Esophagus squamous epithelium (tissue), 5 donors: ENCODE measurements at places on chromosomes 2 and 18.

- no peak for DNase-seq
These were observed 320.7 kb downstream of the CYP26B1 start for GRCh38 chr2:71826826-71827523.

GRCh38 chr2:207763303-207763917, 6.3 kb downstream of the FZD5 start:
- DNase-seq = no peak

- no peak for DNase-seq
These were observed 7.6 kb downstream of the FAM168B start for GRCh38 chr2:131085646-131086045.

- no peak for DNase-seq
These were observed 436.8 kb downstream of the TGIF1 start for GRCh38 chr18:3886575-3887322.

DNA sequence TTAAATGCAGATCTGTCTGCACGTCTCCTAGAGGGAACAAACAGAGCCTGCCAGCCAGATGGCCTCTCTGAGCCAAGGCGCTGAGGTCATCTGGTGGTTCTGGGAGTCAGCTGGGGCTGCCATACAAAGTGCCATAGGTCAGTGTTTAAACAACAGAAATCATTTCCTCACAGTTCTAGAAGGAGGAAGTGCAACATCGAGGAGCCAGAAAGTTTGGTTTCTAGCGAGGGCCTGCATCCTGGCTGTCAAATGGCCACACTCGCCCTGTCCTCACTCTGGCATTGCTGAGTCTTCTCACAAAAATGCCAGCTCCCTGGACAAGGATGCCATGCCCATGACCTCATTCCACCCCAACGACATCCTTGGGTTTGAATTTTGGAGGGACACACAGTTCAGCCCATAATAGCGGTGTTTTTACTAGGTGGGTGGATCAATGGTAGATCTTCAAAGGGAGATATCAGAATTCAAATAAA, 59.6 kb downstream of the MYT1L start:
- DNase-seq = no peak

GRCh38 chr2:220946552-220946951, 625.6 kb downstream of the EPHA4 start:
- DNase-seq = no peak

GRCh38 chr18:12694032-12694431, 8.5 kb downstream of the CEP76 start:
- no peak for DNase-seq

GRCh38 chr2:179528576-179529069, 264.0 kb upstream of the SESTD1 start:
- DNase-seq = no peak

DNA sequence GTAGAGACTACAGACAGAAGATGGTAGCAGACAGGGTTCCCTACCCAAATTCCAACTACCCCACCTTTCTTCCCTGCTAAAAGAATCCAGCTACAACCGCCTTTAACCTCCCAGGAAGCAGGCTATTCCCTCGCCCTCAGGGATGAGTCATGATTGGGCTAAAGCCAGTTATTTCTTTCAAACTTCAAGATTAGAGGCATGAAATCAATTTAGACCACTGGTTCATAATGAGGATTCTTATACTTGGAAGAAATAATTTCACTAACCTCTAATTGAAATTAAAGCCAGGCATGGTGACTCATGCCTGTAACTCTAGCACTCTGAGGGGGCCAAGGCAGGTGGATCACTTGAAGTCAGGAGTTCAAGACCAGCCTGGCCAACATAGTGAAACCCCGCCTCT, 20.0 kb downstream of the TRIP12 start:
- no peak for DNase-seq
